ENCODE measurements at places on chromosomes 5 and 9.

DNA sequence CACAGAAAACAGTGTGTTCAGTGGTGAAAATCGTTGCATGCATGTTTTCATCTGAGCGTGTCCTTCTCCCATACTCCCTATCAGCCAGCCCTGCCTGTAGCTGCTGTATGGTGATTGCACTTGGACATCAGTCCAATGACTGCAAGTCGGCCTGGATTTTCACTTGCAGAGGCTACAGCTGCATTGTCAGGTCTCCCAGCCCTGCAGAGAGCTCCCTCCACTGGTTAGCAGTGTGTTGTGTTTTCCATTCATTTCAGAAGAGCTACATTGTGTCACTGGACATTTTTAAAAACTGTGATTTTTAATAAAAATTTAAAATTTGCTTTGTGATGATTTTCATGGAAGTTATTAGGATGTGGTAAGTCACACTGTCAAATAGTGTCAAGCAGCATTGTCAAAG is 96.6 kb downstream of the SYK start:
- DNase-seq: no peak

DNA sequence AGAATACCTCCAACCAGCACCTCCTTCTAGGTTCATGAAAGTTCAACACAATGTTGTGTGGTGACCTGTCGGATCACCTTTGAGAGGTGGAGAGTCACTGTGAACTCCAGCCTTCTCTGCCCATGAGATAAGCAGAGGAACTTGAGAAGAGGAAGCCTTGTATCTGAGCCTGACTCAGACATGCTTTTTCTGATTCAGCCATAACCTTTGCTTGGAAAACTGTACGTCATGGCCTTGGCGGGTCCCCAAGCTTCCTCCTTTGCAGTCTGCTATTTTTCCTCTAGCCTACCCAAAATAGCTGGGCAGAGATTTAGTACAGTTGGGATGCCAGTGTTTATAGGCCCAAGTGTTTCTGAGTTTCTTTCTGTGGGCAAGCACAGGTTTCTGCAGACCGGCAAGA is 274.7 kb downstream of the CETN3 start:
- DNase-seq: no peak

DNA sequence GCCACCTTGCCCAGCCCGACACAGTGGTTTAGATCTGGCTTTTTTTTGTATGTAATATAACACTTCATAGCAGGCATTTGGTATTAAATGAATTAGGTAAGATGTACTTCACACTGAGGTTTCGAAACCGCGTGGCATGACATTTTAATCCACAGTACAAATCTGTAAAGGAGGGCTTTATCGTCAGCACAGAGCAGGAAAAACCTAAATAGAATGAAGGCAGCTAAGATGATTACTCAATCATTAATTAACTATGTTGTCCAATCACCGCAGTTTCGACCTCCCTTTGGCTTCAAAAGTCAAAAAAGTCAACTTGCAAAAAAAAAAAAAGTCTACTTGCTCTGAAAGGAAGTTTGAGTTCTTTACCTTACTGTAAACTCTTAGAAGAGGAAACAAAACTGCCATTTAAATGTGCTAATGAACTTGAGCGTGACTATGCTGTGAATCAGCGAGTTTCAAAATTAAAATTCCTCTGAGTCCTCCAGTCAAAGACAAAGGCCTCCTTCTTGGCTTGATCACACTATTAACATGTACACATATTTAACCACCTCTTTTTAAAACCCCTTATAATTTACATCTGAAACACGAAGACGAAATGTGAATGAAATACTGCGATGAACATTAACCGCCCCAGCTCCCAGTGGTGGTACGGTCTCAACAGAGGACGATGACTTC is 698 bp upstream of the SEC24A start:
- peak; percentile 10 for DNase-seq

GRCh38 chr9:99249619-99250018 is 27.5 kb downstream of the SEC61B start:
- DNase-seq: no peak

- DNase-seq: no peak
Observed at GRCh38 chr5:74320526-74320925, 320.0 kb downstream of the ENC1 start.

DNA sequence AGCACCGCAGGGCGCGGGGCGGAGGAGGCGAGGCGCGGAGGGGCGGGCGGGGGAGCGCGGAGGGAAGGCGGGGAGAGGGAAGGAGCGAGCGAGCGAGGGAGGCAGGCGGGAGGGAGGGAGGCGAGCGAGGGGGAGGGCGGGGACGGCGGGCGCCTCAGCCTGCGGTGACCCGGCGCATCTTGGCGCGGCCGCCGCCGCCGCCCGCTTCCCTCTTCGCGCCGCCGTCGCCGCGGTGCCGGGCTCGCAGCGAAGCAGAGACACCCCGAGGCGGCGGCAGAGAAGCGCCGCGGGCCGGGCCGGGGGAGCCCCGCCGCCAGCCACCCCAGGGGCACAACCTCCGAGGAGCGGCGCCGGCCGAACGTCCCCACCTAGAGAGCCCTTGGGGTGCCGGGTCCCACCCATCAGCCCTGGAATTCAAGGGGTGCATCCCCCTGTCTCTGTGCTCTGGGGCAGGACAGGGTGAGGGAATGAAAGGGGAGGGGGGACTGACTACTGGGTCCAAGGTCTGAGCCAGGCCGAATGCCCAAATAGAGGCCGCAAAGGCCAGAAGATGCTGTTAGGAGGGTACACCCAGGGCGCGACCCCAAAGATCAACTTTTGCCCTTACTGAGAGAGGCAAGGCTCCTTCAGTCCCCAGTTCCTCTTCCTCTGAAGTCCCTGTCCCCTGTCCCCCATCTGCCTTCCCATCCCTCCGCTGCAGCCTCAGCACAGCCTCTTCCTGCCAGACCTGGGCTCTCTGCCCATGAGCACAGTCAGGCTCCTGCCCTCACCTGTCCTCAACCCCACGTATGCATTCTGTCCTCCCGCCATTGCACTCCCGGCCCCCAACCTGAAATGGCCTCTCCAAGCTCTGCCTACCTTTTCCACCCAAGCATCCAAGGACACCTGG is at the start of gene ADAMTS2:
Gene ADAMTS2 (minus strand): TSS at position 29 of the 889 bp plus-strand sequence. CDS start 133 bp downstream, outside the sequence.
- DNase-seq: no peak

- no peak for DNase-seq
Observed at GRCh38 chr5:85849411-85849810, 768.3 kb upstream of the COX7C start.

- no peak for DNase-seq
Observed at GRCh38 chr5:30765227-30765626, 428.3 kb upstream of the CDH6 start.

- no peak for DNase-seq
Observed at GRCh38 chr9:89352874-89353649, 34.8 kb downstream of the SECISBP2 start.

- DNase-seq: no peak
Observed at GRCh38 chr9:82091100-82091499, 102.5 kb downstream of the SPATA31D1 start.

DNA sequence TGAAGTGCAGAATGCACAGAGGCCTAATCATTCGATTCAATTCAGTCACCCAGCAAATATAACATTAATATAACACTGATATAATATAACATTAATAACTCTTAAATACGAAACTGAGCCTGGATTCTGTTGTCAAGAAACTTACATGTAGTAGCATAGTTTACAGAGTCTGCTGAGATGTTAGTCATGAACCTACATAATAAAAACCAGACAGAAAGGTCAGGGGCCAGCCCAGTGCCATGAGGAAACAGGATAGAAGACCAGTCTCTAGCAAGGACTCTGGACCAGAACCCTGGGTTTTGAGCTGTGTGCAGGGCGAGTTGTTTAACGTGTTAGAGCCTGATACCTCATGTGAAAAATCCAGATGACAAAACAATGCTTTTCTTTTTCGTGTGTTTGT is 234.7 kb downstream of the NR2F1-AS1 start:
- no peak for DNase-seq

DNA sequence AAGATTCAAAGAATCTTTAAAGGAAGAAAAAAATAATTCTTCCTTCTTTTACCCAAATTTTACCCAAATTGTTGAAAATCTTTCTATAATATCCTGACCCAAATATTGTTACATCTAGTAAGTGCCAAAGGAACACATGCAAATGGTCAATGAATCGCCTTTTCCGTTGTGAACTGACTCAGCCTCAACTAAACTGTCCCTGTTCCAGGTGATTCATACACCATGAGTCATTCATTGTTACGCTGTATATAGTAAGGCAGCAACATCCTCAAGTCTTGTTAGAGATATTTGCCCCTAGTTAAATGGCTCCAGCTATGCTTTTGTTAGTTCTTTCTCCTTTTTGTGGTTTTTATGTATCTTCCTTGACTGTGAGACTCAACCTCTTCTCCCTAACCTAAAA is 9.7 kb downstream of the PTGER4 start:
- peak; percentile 34 for DNase-seq

GRCh38 chr5:120447706-120448239 is 16.3 kb upstream of the PRR16 start:
- no peak for DNase-seq

DNA sequence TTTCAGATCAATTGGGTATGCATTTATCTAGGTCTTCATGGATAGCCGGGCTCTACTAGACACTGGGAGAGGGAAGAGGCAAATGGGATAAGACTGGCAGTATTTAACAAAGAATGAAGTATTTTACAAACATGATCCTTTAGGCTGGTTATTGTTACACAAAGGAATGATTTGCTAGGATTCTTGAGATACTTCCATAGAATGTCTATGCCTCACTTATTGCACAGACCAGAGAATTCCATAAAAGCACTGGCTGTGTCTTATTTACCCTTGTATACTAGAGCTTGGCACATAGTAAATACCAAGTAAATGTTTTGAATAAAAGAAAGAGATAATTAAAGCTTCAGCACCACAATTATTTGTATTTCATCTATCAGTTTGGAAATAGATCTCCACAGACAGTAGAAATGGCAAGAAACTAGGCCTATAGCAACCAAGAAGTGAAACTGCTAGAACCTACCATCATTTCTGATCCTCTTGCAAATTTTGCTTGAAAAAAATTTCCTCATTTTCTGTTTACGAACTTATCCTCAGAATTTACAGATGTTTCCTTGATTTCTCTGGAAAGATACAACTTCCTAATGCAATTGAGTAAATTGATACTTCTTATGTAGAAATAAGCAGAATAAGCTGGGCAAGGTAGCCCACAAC is 3.8 kb downstream of the PDCD1LG2 start:
- no peak for DNase-seq

DNA sequence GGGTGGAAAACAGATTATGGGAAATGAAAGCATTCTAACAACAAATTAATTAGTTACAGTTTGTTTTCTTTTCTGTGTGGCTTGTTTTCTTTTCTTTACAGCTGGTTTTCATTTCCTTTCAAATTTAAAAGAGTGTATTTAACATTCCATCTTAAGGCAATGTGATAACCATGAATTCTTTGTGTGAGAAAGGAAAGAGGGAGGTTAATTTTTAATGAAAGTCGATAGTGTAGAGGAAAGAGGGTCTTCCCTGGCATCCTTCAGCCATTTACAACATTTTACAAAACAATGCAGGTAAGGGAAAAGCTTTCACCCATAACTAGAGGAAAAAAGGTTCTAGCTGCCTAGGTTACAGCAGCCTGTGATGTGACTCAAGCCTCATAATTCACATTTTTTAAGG is 43.9 kb upstream of the IL33 start:
- no peak for DNase-seq

DNA sequence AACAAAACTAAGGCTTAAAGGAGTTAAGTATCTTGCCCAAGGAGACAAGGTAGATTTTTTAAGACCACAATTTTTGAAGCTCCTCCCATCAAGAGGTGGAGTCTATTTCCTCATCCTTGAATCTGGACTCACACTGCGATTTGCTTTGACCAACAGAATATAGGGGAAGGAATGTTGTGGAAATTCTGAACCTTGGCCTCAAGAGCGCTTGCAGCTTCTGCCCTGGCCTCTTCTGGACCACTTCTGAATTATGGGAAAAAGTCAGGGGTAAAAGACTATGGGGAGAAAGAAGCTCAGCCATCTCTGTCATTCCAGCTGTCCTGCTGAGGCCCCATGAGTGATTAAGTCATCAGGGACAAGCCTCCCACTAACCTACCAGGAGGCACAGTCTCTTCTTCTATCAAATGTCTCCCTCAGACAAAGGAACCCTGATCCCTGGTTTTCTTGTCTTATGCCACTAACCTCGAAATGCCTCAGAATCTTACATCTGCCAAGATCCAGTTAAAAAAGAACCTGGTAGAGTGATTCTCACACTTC is 25.9 kb downstream of the MAPKAP1 start:
- DNase-seq: no peak

GRCh38 chr9:7906783-7907550 is 107.4 kb upstream of the DMAC1 start:
- no peak for DNase-seq

GRCh38 chr5:156920042-156920860 is 42.8 kb downstream of the TIMD4 start:
- peak; percentile 7 for DNase-seq

- DNase-seq: no peak
Observed at GRCh38 chr5:122753500-122753899, 21.4 kb upstream of the SNX2 start.

DNA sequence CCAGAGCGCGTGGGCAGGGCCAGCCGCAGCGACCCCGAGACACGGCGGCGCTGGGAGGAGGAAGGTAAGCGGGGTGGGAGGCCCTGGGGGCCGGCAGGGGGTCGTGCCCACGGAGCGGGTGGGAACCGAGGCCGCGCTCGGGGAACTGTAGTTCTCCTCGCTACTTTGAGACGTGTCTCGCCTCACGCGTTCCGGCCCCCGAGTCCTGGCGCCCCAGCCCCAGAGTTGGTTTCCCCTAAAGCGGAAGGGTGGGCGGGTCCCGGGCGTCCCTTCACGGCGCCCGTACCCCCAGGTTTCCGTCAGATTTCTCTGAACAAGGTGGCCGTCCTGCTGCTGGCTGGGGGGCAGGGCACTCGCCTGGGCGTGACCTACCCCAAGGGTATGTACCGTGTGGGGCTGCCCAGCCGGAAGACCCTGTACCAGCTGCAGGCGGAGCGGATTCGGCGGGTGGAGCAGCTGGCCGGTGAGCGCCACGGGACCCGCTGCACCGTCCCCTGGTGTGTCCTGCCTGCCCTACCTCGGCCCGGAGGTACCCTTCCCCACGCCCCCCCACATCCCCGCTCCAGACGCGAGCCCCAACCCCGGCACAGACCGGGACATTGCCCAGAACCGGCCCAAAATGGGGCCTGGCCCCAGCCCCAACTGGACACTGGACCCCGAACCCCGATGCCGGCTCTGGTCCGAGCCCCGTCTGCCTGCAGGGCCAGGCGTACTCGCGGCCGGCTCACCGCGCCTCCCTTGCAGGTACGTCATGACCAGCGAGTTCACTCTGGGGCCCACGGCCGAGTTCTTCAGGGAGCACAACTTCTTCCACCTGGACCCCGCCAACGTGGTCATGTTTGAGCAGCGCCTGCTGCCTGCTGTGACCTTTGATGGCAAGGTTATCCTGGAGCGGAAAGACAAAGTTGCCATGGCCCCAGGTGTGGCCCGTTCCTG is 709 bp downstream of the UAP1L1 start:
- DNase-seq: no peak

GRCh38 chr5:124365361-124365801 is 381.1 kb downstream of the ZNF608 start:
- no peak for DNase-seq

GRCh38 chr9:78248635-78249034 is 12.8 kb downstream of the CEP78 start:
- no peak for DNase-seq

DNA sequence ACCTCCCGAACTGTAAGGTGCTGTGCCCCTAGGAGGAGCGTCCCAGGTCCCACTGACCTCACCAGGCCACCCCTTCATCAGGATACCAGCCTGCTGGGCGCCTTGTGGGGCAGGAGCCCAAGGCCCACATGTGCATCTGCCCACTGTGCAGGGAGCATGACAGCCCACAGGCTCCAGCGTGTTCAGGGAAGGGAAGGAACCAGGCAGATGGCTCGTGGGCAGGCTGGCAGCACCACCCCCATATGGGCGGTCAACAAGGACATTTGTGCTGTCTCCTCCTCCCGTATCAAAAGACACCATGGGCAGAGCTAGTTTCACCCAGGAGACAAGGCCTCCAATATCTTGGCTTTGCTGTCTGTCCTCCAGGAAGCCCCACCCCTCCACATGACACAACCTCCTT is 85.5 kb upstream of the PPP1R26 start:
- no peak for DNase-seq
